Hematopoietic multipotent progenitor cell (in vitro differentiated cells): ENCODE measurements at places on chromosomes 3 and 15. TPM values are rescaled to one million over a fixed set of nuclear protein-coding genes. Genes with fewer than 3 reads are reported as not detected.

Gene OXTR
- total RNA-seq = 0.27 TPM

Gene MEGF11
- 0.27 TPM for total RNA-seq

Gene SKOR1
- total RNA-seq = 1.1 TPM

Gene SEC22A
- total RNA-seq = 18.6 TPM

Gene INSYN1
- total RNA-seq = not detected

GRCh38 chr15:85706779-85707518 lies 87.8 kb downstream of the KLHL25 start:
- DNase-seq = peak; percentile 60

DNA sequence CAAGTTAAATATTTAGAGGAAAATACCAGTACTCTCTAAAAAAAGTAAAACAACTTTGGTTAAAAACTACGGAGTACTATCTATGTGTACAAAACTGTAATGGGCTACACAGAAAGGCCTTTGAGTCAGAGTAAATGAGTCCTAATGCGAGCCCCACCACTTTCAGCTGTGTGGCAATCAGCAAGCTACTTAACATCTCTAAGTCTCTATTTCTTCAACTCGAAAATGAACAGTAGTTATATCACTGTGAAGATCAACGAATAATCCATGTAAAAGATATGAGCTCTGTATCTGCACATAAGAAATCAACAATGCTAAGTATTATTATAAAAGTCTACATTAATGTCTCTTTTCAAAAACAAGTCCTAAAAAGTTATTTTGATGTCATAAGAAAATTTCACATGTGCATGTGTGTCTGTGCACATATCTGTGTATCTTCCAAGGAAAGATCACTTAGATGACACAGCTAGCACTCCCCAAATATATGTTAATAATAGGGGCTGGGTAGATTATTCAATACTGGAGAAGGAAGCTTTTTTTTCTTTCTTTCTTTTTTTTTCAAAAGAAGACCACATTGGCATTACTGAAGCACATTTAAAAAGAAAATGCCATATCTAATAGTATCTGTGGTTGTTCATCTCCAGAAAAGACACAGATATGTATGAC lies 58.8 kb downstream of the TBC1D5 start:
- no peak for DNase-seq

DNA sequence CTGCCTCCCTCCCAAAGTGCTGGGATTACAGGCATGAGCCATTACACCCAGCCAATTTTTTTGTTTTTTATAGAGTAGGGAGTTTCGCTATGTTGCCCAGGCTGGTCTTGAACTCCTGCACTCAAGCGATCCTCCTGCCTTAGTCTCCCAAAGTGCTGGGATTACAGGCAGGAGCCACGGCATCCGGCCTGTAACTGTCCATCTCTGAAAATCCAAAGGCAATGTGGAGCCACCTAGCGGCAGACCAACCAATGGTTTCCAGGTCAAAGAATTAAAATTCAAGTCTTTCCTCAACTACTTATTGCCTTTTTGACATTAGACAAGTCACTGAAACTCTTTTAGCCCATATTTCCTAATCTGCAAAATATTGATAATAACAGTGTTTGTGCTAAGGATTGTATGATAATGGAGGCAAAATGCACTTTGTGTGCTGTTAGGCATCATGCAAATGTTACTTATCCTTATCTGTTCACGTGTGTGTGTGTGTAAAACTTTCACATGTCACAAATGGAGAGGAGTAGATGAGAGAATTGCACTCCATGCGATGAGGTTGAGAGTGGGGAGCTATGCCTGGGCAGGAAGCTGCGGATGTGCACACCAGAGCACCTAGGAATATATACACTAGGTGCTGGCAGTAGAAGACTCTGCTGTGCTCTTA lies 48.7 kb downstream of the COL8A1 start:
- DNase-seq = peak; percentile 13

DNA sequence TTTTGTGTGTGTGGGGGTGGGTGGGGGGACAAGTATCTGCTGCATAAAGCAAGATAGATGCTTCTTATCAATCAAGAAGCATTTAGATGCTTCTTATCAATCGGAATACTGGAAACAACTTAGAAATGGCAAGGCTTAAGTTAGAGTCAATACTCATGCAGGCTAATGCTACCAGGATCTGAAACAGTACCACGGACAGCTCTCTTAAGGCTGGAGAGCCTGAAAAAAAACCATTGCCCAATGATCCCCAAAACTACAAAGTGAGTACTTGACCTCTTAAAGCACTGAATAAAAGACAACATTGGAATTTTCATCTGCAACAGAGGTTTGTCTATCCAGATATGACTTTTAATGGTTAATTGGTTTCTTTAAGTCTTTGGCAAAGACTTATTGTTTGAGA lies 262.3 kb downstream of the GAP43 start:
- DNase-seq = no peak

DNA sequence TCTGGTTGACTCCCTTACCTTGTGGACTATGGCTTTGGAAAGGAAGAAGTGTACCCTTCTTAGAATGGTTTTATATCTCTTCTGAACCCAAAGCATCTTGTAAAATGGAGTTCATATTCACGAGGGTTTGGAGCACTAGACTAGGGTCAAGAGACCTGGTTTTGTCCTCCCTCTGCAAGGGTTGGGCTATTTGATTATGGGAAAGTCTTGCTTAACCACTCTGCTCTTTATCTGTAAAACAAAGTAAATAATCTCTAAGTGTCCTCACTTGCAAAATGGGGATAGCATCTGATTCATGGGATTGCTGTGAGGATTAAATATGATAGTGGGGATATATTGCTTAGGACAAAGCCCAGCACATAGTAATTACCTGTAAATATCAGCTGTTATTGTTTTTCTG lies 17.9 kb upstream of the SLC2A2 start:
- DNase-seq = no peak

- peak; percentile 81 for DNase-seq
These were observed 144.8 kb upstream of the BHLHE40 start for GRCh38 chr3:4834403-4834866.

- DNase-seq = no peak
These were observed 462 bp downstream of the IGDCC3 start for GRCh38 chr15:65377105-65377975.

GRCh38 chr3:65026151-65026550 lies 338.4 kb upstream of the ADAMTS9 start:
- no peak for DNase-seq

- no peak for DNase-seq
These were observed 142.1 kb upstream of the RAD18 start for GRCh38 chr3:9105421-9105820.

GRCh38 chr15:99158626-99159412 lies 53.9 kb downstream of the SYNM start:
- no peak for DNase-seq

DNA sequence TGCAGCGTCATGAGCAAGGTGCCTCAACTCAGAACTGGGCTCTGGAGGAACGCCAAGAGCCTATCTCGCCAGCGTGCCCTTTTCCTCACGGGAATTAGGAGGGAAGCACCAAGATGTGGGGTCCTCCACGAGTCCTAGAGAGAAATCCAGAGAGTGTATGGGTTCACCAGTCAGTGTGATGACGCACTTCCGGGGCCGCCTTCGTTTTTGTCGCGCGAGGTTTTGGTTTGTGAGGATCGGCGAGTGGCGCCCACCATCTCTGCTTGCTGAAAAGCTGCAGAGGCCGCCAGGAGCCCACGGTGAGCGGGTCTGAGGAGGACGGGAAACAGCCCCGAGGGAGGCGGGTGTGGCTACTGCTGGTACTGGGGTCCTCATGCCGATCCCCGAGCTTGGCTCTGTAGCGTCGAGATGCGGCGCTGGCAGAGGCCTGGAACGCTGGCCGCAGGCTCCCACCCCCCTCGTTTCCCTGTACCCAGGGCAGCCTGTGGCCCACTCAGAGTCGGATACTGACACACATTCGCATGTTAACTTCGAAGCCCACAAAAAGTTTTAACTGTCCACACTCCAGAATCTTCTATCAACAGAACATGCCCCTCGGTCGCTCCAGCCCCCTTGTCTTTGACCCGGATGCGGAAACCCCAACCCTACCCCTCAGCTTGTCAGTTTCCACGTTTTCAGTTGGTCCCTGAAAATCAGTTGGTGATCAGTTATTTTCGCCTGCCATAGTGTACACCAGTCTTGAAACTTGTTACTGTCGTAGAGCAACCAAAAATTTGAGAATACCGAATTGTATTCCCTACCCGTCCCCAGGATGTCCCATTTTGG lies 30.4 kb downstream of the ZNF662 start:
- no peak for DNase-seq

DNA sequence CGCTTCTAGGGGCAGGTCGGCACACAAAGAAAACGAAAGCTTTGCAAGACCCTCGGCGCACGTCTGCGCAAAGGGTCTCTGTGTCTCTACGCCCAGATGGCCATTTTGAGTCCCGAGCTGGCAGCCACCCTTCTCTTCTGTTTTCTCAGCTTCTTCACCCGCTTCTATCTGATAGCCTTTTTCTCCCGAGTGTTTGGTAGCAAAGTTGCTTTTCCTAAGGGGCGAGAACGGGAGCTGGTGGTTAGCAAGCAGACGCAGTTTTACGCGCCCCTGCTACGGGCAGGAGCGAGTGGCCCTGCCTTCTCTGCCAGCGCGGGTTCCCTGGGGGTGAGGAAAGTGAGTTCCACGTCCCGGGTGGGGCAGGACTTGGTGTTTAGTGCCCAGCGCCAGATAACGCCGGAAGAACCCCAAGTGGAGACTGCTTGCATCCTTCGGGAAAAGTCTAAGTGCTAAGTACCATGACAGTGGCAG lies 2.9 kb upstream of the MKRN2 start:
- peak; percentile 33 for DNase-seq

DNA sequence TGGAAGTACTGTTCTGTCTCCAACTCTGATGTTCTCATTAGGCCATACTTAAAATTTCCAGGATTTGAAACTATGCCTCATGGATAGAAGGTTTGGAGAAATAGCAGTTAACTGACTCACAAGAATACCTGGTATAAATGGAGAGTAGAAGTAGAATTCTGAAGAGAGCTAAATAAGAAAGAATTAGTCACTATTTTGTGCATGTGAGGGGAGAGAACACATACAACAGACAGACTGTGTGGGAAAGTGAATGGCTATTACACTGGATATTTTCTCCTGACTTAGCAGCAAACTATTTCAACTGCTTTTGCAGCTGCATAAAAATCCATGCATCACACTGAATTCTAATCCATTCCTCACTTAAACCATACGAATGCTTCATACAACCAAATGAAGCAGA lies 71.3 kb downstream of the C3orf70 start:
- no peak for DNase-seq

DNA sequence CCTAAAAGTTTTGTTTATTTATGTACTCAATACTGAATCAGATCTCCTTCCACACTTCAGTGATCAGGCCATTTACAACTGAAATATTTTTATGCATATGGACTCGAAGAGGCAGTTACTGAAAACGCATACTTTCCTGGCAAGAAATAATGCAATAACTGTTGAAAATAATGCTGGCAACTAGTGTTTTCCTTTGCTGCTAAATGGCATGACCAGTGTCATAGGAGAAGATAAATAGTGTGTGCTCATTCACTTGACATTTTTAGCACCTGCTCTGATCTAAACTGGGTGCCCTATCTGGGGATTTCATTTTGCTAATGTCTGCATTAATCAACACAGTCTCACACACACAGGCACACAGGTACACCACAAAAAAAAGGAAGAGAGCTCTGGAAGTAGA lies 695.2 kb downstream of the TUSC7 start:
- DNase-seq = no peak

DNA sequence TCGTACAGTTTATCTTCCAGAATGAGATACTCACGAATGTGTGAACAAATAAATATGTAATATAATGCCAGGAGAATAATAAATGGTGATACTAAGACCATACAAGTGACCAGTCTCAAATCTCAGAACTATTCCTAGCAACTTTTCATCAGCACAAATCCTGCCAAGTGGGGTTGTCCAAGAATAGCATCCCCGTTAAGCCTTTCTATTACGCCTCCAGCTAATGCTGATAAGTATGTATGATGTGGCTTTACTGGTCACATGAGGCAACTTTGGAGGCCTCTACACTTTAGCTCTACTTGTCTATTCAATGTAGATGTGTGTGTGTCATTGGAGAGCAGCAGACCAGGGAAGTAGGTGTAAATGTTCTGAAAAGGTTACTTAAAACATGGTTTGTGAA lies 129.5 kb downstream of the KCNMB2 start:
- no peak for DNase-seq

DNA sequence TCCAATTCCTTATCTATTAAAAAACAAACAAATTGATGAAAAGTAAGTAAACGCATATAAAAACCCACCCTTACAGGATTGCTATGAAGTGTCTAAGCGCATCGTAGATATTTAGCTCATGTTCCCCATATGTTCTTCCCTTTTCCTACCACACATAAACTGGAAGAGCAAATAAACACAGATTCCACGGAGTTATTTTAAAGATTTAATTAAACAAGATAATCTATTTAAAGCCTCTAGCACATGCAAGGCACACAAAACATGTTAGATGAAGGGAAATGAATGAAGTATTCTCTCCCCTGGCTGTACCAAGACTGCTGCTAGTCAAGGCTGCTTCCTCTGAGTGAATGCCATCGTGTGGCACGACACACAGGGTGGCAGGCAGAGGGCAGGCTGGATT lies 78.4 kb upstream of the FGF12 start:
- DNase-seq = no peak

DNA sequence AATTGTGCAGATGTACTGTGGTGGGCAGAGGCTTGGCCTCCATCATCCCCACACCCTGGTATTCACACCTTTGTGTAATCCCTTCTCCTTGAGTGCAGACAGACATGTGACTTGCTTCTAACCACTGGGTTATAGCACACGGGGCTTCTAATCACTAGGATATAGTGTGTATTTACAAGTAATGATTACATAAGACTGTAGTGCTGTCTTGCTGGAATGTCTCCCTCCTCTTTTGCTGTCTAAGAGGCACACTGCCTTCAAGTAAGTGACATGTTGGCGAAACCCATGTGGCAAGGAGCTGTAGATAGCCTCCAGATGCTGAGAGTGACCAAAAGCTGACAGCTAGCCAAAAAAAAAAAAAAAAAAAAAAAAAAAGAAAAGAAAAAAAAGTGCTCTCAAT lies 542.7 kb upstream of the MDFIC2 start:
- DNase-seq = no peak

DNA sequence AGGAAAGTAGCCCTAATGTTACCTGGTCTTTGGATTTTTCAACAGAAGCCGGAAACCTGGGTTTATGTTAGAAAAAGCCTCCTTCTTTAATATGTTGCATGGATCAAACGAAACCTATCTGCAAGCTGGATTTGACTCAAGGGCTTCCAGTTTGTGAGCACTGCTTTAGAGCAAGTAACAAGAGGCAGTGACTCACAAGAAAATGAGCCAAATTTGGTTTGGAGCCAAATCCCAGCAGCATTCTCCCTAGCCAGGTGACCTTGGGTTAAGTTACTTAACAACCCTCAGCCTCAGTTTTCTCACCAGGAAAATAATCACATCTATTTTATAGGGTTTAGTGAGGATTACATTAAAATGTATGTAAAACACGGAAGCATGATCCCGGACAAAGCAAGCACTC lies 215.2 kb upstream of the PRICKLE2 start:
- DNase-seq = no peak

DNA sequence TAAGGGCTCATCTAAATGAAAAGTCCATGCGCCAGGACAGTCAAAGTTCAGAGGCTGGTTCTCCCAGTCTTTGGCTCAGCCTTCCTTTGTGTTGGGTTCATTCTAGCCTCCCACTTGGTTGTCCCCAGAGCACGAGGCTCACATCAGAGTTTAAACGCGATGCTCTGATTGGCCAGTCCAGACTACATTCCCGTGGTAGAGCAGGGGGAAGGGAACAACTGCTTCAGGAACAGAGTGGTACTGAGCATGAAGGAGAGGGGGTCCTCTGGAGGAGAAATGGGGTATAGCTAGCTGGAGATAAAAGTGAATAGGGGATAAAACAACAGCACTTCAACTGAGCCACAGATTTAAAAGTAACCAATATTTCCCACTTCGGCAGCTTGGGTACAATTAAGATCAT lies 32.2 kb downstream of the ANAPC13 start:
- no peak for DNase-seq

- no peak for DNase-seq
These were observed 211.3 kb downstream of the MINAR1 start for GRCh38 chr15:79643393-79643792.
